ENCODE measurements at places on chromosomes 13 and 19.
A peak's percentile ranks its signal among the peaks of the same experiment; 100 is the strongest.

DNA sequence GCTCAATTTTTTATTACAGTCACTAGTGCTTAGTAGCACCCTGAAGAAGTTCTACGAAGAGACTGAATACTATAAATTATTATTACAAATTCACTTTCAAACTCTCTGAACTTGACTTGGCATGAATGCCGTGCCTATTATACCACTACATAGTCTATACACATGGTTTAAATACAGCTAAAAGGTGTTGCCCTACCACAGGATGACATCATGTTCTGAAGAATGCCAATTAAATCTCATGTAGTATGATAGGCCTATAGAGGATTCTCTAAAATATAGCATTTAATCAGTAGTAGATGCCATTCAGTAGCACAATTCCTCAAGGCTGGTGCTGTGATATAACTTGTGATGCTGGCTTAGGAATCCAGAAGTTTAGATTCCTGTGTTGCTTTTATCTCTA, 16.7 kb upstream of the POSTN start:
- DNase-seq = no peak

DNA sequence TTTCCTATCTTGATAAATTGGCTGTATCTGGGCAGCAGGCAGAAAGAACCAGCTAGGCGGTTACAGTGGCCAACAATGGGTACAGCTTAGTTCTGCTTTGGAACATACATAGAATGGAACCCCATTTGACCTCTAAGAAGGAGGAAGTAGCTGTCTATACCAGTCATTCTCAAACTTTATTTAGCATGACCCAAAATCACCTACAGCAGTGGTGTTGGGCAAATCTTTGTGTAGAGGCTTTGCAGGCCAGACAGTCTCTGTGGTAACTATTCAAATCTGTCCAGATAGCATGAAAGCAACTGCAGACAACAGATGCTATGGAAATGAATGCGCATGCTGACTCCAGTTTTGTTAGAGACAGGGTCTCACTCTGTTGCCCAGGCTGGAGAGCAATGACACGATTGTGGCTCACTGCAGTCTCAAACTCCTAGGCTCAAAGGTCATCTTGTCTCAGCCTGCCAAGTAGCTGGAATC, 12.0 kb upstream of the KCNC3 start:
- DNase-seq = no peak

GRCh38 chr13:30615866-30616541, 1.7 kb upstream of the USPL1 start:
- DNase-seq = no peak

GRCh38 chr19:28841531-28841930, 371.4 kb downstream of the UQCRFS1 start:
- no peak for DNase-seq

GRCh38 chr19:17235971-17236777, 9.5 kb downstream of the NR2F6 start:
- peak; percentile 36 for DNase-seq

DNA sequence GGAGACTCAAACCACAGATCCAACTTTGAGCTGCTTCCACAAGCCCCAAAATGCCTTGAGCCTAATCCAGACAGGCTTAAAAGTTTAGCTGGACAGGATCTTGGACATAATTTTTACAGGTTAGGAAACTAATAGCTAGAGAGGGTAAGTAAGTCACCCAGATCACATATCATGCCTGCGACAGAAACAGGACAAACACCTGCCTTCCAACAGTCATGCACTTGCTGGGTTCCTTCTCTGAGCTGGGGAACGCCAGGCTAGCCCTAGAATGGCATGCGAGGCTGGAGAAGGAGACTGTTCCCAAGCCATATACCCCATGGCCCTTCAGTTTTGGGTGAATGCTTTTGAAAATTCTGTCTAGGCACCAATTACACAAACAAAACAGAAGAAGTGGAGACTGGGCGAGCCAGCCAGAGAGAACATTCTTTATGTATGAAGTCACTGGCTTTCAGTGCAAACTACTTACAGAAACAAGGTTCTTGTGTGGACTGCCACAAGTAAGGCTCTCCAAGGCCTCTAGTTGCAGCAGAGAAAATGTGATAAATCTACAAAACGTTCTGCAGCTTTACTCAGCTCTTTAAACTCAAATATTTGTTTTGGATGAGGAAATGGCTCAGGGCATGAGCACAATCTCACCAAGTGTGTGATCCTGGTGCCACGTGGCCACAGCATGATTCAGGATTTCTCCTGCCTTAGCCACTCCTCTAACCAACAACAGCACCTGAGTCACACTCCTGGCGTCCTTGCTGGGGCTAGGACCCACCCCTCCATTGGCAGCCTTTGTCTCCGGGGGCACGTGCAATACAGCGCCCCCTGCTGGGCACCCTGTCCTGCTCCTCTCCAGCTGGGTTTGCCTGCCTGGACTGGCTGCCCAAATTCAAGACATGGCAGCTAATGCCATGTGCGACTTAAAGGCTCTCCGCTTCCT, 73.4 kb upstream of the UBL3 start:
- DNase-seq = peak; percentile 71

DNA sequence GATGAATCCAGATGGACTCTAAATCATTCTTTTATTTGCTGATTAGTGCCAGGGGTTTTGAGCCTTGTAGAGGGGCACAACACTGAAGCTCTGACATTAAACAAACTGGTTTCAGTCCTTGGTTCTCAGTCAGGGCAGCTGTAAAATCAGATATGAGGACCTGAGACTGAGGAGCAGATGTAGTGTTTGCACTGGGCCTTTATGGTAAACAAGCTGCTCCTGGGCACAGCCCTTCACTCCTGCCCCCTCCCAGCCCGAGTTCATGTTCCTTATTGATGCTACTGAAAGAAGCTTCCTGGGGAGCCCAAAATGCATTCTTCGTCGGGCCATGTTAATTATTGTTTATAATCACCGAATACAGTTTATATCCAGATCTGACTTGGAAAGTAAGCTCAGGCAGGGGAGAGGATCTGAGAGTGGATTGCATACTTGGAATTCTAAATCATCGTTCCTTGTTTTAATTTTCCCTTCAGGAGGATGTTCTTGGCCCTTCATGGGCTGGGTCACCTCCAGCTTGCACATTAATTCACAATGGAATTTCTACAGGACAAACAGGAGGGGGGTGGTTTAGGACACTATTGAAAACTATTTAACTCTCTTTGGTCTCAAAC, 213.5 kb downstream of the FGF9 start:
- DNase-seq = peak; percentile 68

DNA sequence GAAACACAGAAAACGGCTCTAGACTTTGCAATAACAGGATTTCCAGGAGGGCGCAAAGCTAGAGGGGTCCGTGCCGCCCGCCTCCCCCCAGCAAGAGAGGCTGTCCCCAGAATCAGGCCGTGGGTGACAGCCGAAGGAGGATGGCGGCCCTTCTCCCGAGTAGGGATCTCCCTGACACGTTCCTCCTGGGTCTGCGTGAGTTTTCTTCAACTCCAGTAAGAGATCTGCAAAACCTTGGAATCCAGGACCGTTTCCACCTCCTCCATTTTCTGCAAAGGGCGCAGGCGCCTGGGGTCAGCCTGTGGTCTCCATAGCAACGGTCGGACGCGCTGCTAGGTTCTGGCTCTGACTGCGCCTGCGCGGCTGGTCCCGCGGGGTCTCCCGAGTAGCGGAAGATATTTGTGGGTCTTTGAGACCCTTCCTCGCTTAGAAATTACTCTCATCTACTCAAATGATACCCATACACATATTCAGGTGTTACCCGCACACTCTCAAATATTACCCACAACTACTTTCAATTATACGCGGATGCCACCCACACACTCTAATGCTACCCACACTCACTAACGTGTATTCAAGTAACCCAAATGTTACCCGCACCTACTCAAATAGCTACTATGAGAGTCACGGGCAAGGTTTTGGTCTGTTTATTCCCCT, 2.1 kb downstream of the PNMA8C start:
- DNase-seq = peak; percentile 80

DNA sequence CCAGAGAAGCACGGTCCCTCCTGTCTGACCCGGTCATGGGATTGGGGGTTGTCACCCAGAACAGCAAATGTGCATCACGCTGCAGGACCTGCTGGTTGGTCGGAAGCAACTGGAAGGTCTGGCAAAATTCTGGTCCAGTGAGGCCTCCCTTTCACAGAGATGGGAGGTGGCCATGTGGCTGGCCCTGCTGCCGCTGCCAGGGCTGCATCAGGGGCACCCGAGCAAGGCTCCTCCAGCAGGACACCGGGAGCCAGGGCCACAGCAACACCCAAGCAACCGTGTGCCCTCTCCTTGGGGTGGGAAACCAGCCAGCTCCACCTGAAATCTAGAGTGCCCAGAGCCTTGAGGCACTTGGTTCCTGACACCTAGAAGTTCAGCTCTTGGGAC, 11.5 kb upstream of the GAS6 start:
- no peak for DNase-seq

- DNase-seq = no peak
These were observed 502 bp downstream of the VRK3 start for GRCh38 chr19:50024719-50025021.

DNA sequence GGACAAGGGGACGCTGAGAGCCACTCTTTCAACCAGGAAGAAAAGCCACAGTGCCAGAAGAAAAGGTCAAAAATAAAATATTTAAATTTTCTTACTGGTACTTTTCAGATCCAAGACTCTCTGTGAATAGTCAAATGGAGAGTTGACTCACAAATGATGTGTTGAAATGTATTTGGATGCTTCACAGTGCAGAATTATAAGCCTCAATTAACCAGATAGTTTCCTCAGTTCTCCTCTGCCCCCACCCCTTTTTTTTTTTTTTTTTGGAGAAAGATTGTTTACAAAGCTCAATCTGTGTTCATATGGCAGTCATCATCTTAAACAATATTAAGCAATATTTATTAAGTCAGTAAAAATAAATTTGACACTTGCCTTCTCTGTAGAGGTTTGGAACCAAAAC, 470.8 kb downstream of the FGF9 start:
- DNase-seq = no peak

DNA sequence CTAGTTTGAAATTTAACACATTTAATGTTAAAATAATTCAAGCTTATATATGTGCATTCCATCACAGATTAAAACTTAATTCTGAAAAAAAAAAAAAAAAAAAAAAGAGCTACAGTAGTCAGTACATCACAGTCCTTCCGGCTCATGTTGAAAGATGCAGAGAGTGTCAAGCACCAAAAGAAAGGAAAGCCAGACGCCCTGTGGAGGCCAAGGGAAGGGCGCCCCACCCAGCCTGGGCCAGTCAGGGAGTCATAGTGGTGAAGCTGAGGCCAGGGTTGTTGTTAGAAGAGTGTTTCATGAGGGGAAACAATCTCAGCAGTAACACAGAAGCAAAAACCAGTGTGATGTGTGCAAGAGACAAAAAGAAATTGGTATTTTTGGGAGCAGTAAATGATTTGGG, 375.3 kb downstream of the MTUS2 start:
- no peak for DNase-seq

DNA sequence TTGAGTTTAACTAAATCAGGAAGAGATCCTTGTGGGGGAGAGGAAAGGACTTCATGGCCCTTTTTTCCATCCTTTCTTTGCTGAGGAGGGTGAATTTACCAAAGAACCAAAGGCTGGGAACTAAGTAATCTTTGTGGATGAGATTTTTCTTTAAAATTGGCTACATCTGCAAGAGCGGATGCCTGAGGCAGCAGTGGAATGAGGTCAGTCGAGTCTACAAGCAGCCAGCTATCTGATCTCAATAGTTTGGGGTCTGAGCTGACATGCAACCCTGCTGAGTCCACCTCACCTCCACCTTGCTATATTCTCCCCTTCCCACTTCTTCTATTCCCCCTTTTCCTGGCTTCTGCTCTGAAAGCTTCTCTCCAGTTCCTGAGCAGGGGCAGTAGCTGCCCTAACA, 3.6 kb upstream of the DNAJC15 start:
- no peak for DNase-seq

GRCh38 chr13:59865398-59865797, 298.3 kb downstream of the DIAPH3 start:
- DNase-seq = no peak

GRCh38 chr13:31056644-31057271, 104.9 kb downstream of the HSPH1 start:
- no peak for DNase-seq

DNA sequence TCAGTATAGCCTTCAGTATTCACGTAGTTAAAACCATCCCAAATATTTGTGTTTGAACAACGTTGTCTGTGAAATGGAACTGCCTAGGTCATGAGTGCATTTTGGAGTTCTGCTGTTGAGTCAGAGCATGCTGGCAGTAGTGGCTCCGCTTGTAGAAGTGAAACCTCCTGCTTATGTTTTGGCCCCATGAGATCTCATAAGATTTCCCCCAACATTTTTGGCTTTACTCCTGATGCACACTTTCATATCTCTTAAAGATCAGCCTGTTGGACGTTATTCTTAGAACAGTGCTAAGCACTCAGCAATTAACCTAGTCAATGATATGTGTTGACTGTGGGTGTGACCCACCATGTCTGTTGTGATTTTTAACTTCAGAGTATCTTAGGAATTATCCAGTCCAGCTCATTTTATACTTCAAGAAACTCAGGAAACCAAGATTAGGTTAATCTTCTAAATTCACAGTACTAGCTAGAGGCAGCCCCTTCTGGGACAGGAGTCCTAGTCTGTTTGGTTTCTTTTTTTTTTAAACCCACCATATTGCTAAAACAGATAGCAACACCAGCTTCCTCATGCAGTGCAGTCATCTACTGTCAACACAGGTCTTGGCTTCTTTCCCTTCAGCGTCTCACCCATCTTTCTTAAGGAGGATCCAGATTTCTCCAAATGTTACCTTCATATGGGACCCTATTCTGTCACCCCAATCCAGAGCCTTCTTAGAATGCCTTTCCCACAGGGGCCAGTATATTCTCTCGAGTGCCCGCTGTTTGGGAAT, 26.2 kb downstream of the RAP2A start:
- no peak for DNase-seq

- no peak for DNase-seq
These were observed 1.1 kb upstream of the ONECUT3 start for GRCh38 chr19:1752009-1752756.

DNA sequence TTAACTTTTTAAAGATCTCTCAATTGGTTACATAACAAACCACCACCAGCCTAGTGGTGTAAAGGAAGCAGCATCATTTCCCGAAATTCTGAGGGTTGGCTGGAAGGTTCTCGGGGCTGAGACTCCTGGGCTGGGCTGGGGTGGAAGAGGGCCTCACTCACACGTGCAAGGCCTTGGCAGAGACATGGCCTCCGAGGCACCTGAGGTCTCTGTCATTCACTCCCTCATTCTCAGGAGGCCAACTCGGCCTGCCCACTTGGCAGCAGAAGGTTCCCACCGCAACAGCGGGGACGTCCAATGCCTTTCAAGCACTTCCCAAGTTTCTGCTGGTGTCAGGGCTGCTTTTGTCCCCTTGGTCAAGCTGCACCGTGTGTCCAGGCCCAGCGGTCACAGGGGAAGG, 18.6 kb upstream of the RASA3 start:
- DNase-seq = no peak

DNA sequence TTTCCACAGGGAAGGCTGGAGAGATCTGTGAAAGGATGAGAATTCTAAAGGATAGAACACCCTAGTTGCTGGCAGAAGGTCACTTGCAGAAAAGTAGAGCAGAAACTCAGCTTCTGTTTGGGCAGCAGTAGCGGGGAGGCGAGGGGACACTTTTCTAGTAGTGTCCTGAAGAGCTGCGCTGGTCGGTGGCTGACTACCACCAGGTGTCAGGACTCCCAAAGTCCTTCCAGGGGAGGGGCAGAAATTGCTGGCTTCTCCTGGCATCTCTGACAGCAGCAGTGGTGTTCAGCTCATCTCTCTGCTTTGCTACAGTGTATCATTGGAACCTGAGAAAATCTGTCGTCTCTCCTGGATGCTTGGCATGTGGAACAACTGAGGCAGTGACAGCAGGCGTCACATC, 120.9 kb downstream of the ZDHHC20 start:
- DNase-seq = no peak

GRCh38 chr13:46576762-46577161, 23.8 kb downstream of the LRCH1 start:
- DNase-seq = no peak

- no peak for DNase-seq
These were observed 1.3 kb downstream of the GNA15 start for GRCh38 chr19:3137119-3137518.
